Activated CD4-positive, CD25-positive, alpha-beta regulatory T cell treated with anti-CD3 and anti-CD28 coated beads, Interleukin-2, amount 50 U/mL, for 16 hours (primary cell): ENCODE measurements at places on chromosomes 5 and 9.

DNA sequence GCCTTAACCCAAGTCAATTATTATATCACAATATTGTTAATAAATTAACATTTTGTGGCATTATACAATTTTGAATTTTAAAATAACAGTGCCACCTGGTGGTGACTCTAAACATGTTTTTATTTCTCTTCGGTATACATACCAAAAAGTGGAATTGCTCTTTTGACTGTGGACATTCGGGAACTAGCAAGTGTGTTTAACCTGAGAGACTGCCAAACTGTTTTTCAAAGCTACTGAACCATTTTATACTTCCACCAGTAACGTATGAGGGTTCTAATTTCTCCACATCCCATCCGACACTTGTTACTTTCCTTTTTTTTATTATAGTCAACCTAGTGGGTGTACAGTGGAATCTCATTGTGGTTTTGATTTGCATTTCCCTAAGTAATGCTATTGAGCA is 18.3 kb upstream of the HSDL2 start:
- no peak for DNase-seq

DNA sequence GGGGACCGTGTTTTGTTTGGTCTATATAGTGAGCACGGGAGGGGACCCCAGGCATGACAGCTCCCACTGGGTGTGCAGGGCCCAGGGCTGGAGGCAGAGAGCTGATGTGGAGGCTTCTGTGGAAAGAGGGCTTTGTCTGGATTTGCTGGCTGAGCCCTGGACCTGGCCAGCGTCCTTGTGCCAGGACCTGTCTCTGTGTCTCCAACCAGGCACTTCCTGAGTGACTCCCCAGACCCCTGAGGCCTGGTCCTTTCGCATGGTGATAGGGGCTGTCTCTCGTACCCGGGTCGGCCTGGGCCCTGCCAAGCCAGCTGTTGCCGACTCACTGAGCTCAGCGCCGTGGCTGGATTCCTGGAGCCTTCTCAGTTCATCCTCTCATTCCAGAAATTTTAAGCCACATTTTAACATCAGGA is 77.6 kb downstream of the ADAMTS2 start:
- no peak for DNase-seq

DNA sequence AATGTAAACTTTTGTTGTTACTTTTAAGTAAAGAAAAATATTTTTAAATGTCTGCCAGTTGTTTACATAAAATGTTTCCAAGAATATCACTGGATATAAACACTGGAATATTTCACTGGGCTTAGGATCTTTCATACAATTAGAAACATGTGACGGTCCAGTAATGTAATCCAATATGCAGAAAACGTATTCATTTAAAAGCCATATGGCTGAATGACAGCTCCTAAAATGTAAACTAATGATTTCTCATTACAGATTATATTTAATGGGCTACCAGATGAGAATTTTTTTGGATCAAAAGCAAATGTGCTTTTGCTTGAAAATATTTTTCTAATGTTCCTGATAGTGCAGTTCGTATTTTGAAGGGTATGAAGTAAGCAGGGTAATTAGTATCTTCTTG is 124.3 kb downstream of the TTC39B start:
- DNase-seq: no peak

DNA sequence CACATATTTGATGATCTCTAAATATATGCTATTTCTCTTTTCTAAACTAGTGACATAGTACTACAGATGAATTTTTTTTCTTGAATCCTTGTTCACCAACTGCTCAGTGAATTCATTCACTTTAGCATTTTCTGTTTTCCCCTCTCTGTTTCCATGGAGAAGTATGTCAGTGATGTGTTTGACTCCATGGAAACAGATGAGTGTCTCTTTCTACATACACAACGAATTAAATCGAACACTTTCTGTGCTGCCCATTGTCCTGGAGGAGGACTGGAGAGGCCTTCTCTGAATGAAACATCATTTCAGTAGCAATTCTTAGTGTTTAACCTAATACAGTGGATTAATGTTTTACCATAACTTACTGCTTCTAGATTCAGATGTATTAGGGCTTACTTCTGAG is 9.5 kb downstream of the INVS start:
- no peak for DNase-seq

DNA sequence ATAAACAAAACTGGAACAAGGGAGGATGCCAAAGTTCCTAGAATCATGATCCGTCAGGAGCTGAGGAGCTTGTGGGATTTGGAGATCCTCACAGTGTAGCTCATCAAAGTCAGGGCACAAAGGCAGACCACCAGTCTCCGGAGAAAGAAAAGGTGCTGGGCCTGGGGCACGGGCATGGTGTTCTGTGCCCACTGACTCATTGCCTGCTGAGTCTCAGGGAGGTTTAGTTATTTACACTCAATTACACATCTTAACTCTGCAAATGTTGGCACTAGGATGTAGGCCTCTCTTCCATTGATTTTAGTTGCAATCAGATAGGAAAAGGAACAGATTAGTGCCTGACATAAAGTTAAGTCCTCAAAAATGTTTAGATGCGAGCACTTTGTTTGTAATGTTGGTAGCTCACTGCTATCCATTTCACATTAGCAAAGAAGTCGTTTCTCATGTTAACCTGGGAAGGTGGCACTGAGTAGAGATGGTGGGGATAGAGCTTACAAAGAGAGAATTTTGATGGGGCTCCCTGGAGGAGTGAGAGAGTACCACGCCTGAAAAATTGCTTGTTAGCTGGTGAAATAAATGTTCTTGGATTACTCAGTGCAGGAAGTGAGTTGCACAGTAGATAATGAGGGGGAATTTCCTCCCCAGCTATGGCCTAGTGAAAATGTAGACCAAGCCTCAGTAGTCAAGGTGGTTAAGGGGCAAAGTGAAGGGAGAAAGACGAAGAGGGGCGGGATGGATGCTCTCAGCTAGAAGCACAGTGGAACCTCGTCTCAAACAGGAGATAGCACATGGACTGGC is 109.5 kb upstream of the CD180 start:
- DNase-seq: no peak

GRCh38 chr5:13780081-13780480 is 164.4 kb downstream of the DNAH5 start:
- no peak for DNase-seq
